Activated naive CD8-positive, alpha-beta T cell treated with anti-CD3 and anti-CD28 coated beads for 36 hours (primary cell): ENCODE measurements at places on chromosomes 2 and 18. TPM values are rescaled to one million over a fixed set of nuclear protein-coding genes. Genes with fewer than 3 reads are reported as not detected.
A peak's percentile ranks its signal among the peaks of the same experiment; 100 is the strongest.

The HOXD10 gene
- total RNA-seq, result not detected

DNA sequence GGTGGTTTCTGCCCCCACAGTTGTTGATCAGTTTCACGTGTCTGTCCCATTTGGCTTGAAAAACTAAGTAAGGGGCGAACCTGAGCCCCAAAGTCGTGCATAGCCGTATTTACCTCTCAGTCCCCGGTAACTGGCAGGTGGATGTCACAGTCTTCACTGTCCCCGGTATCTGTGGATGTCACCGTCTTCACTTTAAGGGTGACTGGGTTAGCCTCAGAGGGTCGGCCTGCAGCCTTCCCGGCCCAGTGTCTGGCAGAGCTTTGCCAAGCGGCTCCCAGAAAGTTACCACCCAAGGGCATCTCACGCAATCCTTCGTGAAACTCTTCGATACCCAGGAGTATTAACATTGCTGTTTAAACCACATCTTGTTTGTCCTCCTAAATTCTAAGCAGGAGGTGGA is 125.3 kb upstream of the CTDP1 start:
- no peak overlapping the region for H3K27ac ChIP-seq
- H3K27me3 ChIP-seq, result no peaks in the 10 kb centered on the region
- H3K4me1 ChIP-seq, result no peaks in the 10 kb centered on the region
- no peaks in the 10 kb centered on the region for H3K36me3 ChIP-seq

GRCh38 chr18:63422864-63423304 is 608 bp upstream of the VPS4B start:
- peaks cover 3% of the 10 kb centered on the region for H3K36me3 ChIP-seq
- H3K4me3 ChIP-seq, result peak overlapping the region; percentile 91
- peak overlapping the region; percentile 97 for H3K27ac ChIP-seq
- peaks cover 22% of the 10 kb centered on the region for H3K4me1 ChIP-seq
- DNase-seq, result no peak

- no peak overlapping the region for H3K4me3 ChIP-seq
- no peak for DNase-seq
- H3K36me3 ChIP-seq, result peaks cover 11% of the 10 kb centered on the region
- no peaks in the 10 kb centered on the region for H3K27me3 ChIP-seq
- H3K27ac ChIP-seq, result no peak overlapping the region
These were observed 96.8 kb upstream of the SMAD7 start for GRCh38 chr18:49047540-49047939.

- H3K27me3 ChIP-seq, result no peaks in the 10 kb centered on the region
- H3K4me1 ChIP-seq, result peaks cover 4% of the 10 kb centered on the region
- no peak overlapping the region for H3K27ac ChIP-seq
- no peak overlapping the region for H3K4me3 ChIP-seq
These were observed 123.5 kb downstream of the MYO5B start for GRCh38 chr18:50071397-50071796.

- no peak overlapping the region for H3K27ac ChIP-seq
- no peaks in the 10 kb centered on the region for H3K27me3 ChIP-seq
- no peak for DNase-seq
- H3K4me3 ChIP-seq, result no peak overlapping the region
- no peaks in the 10 kb centered on the region for H3K36me3 ChIP-seq
These were observed 438.2 kb upstream of the MAP2 start for GRCh38 chr2:208985644-208986043.

DNA sequence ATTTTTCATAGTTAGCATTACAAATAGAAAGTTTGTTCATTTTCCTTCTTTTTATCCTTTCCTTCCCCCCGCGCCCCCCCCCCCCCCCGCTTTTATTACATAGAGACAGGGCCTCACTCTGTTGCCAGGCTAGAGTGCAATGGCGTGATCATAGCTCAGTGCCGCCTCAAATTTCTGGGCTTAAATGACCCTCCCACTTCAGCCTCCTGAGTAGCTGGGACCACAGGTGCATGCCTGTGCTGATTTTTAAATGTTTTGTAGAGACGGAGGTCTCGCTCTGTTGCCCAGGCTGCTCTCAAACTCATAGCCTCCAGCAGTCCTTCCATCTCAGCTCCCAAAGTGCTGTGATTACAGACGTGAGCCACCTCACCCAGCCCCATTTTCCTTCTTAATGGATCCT is 91.2 kb upstream of the ALPP start:
- peaks cover 6% of the 10 kb centered on the region for H3K36me3 ChIP-seq
- no peaks in the 10 kb centered on the region for H3K27me3 ChIP-seq
- H3K4me1 ChIP-seq, result peaks cover 48% of the 10 kb centered on the region
- no peak overlapping the region for H3K4me3 ChIP-seq
- no peak for DNase-seq
